ENCODE measurements at places on chromosomes 16 and 17.

GRCh38 chr17:78804777-78805176 lies 22.7 kb upstream of the CYTH1 start:
- DNase-seq, result no peak

GRCh38 chr17:17395246-17395802 lies 81.5 kb upstream of the MED9 start:
- DNase-seq, result no peak

DNA sequence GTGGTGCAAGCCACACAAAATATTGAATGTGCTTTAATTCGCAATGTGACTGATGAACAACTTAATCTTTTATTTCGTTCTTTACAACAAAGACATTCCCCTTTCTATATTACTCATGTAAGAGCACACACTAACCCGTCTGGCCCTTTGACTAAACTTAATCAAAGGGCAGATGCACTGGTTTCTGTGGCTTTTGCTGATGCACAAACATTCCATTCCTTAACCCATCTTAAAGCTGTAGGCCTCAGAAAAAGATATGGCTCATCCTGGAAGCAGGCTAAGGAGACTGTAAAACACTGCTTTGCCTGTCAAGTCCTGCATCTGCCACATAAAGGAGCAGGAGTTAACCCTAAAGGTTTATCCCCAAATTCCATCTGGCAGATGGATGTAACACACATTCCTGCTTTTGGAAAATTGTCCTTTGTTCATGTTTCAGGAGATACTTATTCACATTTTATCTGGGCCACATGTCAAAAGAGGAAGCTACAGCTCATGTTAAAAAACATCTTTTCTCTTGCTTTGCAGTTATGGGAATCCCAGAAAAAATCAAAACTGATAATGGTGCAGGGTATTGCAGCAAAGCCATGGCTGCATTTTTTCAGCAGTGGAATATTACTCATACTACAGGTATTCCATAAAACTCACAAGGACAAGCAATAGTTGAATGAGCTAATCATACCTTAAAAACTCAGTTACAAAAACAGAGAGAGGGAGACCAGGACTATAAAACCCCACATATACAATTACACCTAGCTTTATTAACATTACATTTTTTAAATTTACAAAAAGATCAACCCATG lies 137.2 kb downstream of the AHSP start:
- DNase-seq, result no peak

- peak; percentile 26 for DNase-seq
Measured at GRCh38 chr17:78789663-78790181, 7.6 kb upstream of the CYTH1 start.

- DNase-seq, result no peak
Measured at GRCh38 chr16:66146798-66147197, 219.7 kb upstream of the CDH5 start.

DNA sequence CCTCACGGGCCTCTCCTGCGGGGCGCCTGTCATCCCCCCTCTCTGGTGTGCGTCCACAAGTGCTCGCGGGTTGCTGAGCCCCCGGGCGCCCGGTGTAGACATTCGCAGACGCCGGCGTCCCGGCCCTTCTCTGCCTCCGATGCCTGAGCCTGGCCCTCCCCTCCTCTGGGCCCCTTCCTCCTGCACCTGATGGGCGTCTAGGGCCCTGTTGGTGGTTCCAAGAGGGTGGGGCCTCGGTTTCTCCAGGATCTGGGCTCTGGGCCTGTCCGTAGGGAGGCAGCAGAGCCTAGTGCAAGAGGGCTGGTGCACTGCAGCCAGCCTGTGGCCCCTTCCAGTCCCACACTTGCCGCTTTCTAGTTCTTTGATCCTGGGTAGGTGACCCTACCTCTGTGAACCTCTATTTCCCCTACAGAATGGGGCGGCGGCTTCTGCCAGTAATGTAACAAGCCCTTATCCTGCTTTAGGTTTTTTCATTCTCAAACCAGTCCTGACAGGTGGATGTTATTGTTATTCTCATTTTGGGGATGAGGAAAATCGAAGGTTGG lies 623 bp downstream of the E4F1 start:
- DNase-seq, result no peak

- no peak for DNase-seq
Measured at GRCh38 chr17:81039854-81040758, 5.2 kb downstream of the BAIAP2 start.

GRCh38 chr16:85615852-85616606 lies 2.9 kb downstream of the GSE1 start:
- DNase-seq, result no peak

DNA sequence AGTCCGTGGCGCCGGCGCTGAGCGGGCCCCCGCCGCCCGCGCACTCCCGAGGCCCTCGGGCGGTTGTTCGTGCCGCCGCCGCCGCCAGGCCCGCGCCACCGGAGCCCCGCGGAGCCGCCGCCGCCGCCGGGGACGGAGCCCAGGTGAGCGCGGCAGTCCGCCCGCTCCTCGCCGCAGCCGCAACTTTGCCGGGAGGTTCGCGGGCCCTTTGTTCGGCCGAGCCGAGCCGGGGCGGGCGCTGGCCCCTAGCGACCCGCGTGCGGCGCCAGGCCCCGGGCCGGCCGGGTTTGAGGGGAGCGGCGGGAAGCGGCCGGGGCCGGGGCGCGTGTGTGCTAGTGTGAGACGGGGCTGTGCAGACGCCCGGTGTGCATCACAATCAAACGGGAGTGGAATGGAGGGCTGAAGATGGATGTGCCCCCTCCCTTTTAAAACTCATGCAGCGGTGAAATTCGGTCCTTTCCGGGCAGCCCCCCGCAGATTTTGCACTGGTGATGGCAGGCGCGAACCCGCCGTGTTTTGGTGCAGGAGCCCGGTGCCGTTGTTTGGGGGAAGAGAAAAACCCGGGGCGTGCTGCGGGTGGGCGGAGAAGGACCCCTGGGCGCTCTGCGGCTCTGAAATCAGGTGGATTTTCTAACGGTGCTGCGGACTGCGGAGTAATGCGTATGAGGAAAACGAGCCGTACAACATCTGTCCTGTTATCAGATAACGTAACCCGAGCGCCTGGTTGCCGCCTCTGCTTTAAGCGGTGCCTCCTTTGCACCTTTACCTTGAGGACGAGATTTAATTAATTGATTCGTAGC lies 823 bp downstream of the TNRC6C start:
- no peak for DNase-seq

DNA sequence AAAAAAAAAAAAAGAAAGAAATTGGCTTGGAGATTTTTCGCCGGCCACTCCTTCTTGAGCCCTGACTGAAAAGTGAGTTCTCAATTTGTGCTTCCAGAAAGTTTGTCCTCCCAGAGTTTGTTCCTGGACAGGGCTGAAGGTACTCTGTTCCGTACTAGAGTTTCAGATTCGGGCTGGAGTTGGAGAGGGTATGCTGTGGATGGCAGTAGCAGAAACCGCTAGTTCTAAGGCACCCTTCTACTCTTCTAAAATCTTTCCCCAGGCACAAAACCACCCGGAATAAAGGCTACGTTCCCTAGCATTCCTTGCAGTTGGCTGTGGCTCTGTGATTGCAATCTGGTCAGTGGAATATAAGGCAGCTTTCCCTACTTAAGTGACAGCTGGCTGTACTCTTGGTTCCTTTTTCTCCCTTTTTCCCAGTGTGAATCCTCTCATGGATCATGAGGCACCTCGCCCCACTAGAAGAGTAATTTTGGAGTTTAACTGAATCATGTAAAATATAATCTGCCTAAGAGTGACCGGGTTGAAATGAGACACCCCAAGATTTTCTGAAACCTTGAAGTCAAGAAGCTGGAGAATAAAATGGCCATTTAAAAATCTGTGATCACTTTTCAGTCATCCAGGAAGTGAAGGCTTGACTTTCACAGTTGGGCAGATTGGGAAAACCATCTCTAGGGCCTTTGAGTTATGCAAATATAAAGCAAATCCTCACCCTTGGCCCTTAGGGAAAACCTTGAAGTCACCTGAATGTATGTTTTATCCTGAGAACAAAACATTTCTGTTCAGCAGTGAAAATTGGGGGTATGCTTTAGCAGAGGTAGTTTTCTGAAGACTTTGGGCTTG lies 901 bp upstream of the HEATR6 start:
- no peak for DNase-seq

DNA sequence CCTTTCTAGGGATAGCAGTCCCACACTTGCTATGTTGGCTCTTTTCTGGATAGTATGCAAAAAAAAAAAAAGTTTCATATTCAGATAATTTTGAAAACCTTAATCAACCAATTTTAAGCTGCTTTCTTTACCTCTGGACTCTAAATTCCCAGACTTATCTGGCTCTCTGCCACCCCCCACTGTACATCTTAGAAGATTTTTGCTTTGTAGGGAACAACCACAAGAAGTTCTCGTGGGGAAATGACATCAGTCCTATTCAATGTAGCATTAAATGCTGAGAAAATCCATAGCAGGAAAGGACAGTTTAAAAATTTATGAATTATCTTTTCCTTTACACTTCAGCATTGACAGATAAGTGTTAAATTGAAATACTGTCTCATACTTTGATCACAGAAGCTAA lies 562.7 kb upstream of the HSBP1 start:
- no peak for DNase-seq
